ENCODE measurements at places on chromosomes 12 and 14.
A peak's percentile ranks its signal among the peaks of the same experiment; 100 is the strongest.

DNA sequence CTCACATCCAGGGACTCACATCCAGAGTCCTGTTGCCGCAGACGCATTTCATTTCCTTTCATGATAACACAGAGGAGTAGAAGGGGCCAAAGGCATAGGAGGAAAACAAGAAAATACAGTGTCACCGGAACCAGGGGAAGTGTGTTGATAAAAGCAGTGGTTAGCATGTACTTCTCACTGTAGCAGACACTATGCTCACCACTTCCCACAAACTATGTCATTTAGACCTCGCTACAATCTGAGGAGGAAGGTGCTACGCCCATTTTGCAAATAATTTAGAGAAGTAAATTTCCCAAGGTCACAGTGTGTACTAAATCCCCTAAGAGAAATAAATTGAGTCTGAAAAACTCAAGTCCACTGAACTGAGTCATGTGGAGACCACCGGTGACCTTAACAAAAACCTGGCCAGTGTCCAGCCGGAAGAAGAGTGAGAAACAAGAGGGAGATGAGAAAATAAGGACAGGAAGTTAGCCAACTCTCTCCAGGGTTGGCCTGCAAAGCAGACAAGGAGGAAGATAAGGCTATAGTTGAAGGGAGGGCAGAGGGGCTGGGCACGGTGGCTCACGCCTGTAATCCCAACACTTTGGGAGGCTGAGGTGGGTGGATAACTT is 25.8 kb upstream of the TMCC3 start:
- no peak for DNase-seq

DNA sequence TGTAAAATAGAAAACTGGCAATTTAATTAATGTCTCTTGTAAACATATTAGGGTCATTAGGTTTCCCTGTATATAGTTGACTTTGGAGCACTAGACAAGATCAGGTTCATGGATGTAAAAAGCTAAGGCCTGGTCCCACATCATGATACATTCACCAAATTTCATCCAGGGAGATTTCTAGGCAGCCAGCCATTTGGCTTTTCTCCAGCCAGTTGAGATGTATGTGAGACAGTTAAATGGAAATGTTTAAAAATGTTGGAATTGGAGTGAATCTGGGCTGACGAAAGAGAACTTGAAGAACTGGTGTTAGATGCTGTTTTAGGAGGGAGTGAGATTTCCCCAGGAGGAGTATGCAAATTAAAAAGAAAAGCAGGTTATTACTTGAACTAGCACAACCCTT is 41.8 kb upstream of the CLEC14A start:
- no peak for DNase-seq

DNA sequence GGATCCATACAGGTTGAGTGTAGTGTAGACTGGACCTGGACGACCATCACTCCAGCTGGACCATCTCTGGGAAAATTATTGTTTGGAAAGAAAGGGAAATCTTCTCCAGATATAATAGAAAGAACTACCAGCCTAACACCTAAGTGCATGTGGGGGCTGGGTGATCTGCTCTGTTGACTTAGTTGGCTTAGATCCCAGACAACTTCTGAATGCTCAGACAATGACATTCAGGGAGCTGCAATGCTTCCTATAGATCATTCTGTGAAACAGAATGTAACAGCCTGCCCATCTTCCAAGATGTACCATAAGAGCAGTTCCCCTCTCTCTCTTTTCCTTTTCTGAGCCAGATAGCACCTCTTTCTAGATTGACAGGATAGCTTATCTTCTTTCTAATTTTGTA is 572.8 kb upstream of the STXBP6 start:
- DNase-seq: no peak

GRCh38 chr14:49970474-49971147 is 77.7 kb downstream of the ARF6 start:
- DNase-seq: no peak

- DNase-seq: peak; percentile 25
Measured at GRCh38 chr12:9634177-9634803, 26.6 kb upstream of the KLRB1 start.

Measured in Caki2 (cell line).